ENCODE measurements at places on chromosomes 13 and 19.

- DNase-seq: no peak
Observed at GRCh38 chr13:51619614-51620013, 35.4 kb downstream of the WDFY2 start.

DNA sequence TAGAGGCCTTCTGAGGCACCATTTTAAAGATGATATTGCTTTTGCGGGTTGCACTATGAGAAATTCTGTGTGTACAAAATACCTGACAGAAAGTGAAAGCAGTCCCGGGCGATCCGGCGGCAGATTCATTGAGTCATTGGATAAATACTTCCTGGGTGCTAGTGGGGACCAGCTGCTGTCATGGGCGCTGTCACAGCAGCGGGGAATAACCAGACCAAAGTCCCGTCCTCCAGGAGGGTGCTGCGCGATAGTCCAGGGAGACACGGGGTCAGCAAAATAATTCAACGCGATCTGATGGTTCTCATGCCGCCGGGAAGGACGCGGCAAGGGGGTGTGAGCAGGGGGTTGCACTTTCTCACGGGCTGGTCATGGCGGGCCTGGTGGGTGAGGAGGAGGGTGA, 13.5 kb downstream of the ZFR2 start:
- no peak for DNase-seq

- DNase-seq: no peak
Observed at GRCh38 chr19:10270180-10270615, 722 bp upstream of the ICAM1 start.

- no peak for DNase-seq
Observed at GRCh38 chr19:32824191-32824751, 45.3 kb downstream of the SLC7A9 start.

GRCh38 chr19:42242069-42242511, 312 bp downstream of the GSK3A start:
- no peak for DNase-seq

GRCh38 chr13:88303605-88304004, 632.4 kb downstream of the SLITRK5 start:
- no peak for DNase-seq

DNA sequence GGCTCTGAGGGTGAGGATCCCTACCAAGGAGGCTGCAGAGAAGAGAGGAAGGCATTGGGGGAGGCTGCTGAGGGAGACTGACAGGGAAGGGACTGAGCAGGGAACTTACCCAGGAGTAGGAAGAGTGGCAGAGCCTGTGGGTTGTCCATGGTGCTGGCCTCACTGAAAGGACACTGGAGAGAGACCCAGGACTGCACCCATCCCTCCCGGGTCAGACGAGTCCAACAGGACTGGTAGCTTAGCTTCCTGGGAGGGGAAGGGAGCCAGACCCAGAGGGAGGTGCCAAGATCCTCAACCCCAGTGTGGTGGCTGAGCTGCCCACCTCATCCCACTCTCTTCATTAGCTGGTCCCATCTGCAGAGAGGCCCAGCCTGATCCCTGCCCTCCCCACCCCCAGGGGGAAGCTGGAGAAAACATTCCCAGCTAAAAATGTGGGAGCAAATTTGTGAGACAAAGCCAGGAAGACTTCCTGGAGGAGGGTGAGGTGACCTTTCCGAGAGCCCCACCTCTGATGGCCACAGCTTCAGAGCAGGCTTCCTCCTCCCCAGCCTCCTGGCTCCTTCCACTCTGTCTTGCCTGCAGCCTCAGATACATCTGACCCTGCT, at the start of gene VSIG10L:
TSS of gene VSIG10L (minus strand) at position 164 of the 605 bp plus-strand sequence. CDS start at position 149, 15 bp downstream.
- DNase-seq: no peak

DNA sequence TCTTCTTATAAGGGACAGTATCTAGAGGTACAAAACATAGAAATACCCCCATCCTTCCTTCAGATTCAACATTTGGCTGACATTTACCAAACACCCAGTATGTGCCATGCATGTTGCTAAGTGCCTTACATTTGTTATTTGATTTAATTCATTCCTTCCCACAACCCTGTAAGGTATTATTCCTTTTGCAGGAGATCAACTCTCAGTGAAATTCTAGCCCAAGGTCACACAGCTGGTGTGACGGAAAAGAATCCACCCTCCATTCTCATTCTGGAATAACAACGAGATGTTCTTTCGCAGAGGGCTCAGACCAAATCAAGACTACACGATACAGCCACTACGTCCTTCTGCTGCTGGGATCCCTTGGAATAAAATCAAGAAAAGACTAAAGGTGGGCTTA, 67.8 kb downstream of the C13orf42 start:
- DNase-seq: no peak

- peak; percentile 71 for DNase-seq
Observed at GRCh38 chr19:8615813-8616596, 5.5 kb upstream of the ADAMTS10 start.

DNA sequence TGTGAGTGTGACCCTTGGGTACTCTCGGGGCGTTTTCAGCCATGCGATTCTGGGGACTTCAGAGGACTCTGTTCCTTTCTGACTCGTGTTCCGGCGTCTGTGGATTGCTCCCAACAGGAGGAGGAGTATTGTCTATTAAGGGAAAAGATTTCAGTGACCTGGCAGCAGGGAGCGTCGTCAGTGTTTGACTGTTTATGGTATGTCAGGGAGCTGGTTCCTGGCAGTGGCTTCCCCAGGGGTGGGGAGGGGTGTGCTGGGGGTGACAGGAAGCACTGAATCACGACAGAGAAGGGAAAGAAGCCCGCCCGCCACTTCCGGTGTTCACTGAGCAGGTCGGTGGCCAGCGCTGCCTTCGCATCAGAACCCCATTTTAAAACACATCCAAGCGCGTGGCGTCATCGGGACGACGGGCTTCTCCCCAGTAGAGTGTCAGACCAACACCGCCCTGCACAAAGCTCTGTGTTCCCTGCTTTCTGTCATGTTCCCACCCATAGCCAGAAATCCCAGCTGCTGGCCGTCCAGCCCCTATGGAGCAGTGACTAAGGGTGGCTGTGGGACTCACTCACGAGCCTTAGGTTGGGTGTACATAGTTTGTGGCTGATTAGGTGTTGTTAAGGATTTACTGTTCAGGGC, 33.8 kb downstream of the COL4A2 start:
- no peak for DNase-seq

DNA sequence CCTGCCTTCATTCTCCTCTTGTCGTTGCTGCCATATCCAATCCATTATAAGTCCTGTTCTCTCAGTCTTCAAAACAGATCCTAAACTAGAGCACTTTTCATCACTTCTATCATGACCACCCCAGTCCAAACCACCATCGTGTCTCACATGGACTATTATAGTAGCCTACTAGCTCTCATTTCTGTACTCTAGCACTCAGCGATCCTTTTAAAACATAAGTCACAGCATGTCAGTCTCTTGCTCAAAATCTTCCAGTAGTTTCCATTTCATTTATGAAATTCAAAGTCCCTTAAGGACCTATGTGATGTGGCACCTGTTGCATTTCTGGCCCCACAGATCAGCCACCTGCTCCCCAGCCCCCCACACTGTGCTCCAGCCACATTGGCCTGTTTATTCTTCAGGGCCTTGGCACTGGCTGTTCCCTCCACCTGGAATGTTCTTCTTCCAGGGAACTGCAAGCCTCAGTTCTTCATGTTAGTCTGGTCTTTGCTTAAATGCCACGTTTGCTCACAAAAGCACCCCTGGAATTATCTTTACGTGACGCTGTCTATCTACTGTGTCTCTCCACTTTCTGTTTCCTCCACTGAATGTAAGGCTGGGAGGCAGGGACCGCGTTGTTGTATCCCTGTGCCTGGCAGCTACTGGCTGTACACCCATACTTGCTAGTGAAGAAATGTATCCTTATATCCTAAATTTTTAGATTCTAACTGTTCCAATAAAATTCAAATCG, 64.3 kb downstream of the MBNL2 start:
- no peak for DNase-seq

DNA sequence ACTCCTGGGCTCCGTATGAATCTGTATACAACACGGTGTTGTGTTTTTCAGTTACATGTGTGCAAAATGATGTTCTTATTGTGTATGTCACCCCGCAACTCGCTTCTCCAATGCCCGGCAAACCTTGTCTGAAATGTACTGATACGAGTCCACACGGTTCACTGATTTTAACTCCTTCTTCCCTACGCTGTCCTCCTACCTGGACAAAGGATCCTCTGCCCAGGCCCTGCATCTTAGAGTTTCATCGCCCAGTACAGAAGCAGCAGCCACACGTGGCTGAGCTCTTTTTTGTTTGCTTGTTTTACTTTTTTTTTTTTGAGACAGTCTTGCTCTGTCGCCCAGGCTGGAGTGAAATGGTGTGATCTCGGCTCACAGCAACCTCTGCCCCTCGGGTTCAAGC, 28.9 kb downstream of the ZFR2 start:
- DNase-seq: no peak

GRCh38 chr13:100506600-100507422, 81.8 kb downstream of the GGACT start:
- no peak for DNase-seq

DNA sequence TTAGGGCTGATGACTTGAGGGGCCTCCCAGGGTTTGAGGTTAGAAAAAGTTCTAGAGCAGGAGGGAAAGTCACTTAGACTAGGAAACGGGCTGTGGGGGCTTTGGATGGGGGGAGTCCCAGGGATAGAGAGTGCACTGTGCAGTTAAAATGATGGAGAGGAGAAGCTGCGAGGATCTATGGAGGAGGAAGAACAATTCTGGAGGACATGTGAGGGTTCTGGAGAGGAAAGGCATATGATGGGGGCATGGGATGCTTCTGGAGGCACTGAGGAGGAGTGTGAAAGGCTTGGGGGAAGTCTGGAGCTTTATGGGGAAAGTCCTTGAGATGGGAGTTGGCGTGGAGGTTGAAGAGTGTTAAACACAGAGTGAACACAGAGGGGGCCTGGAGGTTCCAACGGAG, 2.2 kb downstream of the KCNC3 start:
- DNase-seq: no peak

- no peak for DNase-seq
Observed at GRCh38 chr19:1599460-1599846, 5.8 kb downstream of the UQCR11 start.

- DNase-seq: no peak
Observed at GRCh38 chr13:27968316-27969081, 616 bp downstream of the CDX2 start.

- no peak for DNase-seq
Observed at GRCh38 chr13:50608370-50608769, 235.1 kb downstream of the DLEU7 start.

GRCh38 chr19:16204005-16204294, 6.2 kb downstream of the AP1M1 start:
- DNase-seq: peak; percentile 14

GRCh38 chr13:106762708-106763107, 194.8 kb upstream of the ARGLU1 start:
- DNase-seq: no peak

DNA sequence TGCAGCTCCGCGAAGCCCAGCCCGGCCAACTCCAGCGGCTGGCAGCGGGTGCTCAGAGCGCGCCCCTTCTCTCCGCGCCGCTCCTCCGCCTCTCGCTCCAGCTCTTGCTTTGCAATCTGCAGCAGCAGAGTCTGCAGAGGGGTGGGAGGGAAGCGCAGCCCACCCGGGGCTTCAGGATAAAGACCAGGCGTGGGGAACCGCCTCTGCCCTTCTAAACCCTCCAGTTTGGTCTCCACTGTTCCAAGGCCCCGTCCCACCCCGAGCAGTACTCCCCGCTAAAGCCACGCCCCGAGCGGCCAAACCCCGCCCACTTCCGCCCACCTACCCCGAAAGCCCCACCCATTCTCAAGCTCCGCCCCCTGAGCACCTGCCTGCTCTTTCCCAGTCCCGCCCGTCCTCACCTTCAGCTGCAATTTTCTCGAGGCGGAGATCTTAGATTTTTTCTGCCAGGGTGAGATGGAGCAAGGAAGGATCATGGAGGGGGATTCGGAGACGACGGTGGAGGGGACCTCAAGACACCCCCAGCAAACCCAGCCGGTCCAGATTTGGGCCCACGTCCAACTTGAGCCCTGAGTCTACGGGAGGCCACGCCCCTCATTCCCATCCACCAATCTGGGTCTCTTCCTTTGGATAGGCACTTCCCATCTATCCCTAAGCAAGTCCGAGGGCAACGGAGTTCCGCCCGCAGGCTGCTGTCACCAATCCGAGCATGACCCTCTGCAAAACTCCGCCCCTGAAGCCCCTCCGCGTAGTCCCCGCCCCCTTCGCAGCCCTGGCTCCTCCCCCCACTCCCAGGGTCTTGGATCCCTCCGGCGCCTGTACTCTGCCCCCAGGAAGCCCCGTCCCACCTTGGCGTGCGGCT, 1.1 kb downstream of the TNNI3 start:
- DNase-seq: peak; percentile 91

DNA sequence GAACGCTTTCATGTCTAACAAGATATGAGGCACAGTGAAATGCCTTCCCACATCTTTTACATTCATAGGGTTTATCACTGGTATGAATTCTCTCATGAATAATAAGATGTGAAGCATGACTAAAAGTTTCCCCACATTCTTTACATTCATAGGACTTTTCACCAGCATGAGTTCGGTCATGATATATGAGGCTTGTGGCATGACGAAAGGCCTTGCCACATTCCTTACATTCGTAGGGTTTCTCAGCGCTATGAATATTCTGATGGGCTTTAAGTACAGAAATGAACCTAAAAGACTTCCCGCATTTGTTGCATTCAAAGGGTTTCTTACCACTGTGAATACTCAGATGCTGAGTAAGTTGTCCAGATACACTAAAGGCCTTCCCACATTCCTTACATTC, 21.3 kb downstream of the ZNF607 start:
- DNase-seq: no peak

DNA sequence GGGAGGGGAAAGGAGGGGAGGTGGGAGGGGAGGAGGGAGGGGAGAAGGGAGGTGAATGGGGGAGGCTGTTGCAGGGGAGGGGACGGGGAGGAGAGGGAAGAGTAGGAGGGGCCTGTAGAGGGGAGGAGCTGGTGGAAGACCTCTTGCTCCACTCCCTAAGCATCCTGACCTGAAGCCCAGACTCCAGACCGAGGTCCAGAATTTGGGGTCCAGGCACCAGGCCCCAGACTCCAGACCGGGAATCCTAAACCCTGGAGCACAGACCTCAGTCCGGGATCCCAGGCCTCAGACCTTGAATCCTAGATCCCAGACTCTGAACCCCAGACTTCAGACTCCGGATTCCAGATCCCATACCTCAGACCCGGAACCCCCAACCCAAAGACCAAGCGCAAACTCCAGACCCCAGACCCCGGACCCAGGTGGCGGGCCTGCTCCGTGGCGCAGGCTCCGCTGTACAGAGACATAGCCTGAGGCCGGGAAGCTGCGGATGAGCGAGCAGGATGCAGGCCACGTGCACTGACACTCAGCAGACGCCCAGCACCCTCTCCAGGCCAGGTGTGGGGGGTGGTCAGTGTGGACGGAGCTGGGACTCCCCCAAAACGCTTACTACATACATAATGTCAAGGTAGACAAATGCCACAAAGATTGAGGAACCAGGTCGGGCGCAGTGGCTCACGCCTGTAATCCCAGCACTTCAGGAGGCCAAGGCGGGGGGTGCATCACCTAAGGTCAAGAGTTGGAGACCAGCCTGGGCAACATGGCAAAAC, 710 bp upstream of the BTBD2 start:
- peak; percentile 79 for DNase-seq

Data from D341Med (cell line).